ENCODE measurements at places on chromosomes 5 and 9.

DNA sequence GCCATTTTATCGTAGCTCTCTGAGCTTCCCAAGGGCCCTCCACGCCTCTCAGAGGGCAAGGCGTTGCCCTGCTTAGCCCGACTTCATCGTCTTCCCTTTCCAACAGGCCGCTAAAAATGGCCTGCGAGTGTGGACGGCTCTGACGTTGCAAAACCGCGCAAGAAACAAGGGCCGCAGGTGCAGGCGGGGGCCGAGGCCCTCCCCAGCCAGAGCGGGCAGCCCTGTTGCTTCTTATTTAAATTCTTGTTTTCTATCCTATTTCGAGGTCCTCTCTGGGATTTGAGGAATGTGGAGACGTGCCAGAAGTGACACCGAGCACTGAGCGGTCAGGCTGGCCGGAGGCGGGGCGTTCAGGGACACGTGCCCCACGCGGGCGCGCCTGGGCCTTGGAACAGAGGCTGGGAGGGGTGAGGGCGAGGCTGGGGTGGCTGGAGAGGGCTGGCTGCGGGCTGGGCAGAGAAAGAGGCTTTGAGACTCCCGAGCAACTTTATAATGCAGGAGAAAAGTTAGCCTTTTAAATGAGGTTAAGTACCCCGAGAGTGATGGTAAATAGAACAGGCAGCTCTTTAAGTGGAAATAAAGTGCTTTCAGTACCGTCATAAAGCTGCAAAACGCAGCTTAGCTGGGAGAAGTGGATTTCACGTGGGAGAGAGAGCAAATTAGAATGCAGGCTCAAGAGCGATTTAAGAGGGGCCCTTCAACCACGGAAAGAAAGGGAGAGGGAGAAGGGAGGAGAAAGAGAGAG is 243.6 kb downstream of the AUH start:
- peak; percentile 79 for DNase-seq

DNA sequence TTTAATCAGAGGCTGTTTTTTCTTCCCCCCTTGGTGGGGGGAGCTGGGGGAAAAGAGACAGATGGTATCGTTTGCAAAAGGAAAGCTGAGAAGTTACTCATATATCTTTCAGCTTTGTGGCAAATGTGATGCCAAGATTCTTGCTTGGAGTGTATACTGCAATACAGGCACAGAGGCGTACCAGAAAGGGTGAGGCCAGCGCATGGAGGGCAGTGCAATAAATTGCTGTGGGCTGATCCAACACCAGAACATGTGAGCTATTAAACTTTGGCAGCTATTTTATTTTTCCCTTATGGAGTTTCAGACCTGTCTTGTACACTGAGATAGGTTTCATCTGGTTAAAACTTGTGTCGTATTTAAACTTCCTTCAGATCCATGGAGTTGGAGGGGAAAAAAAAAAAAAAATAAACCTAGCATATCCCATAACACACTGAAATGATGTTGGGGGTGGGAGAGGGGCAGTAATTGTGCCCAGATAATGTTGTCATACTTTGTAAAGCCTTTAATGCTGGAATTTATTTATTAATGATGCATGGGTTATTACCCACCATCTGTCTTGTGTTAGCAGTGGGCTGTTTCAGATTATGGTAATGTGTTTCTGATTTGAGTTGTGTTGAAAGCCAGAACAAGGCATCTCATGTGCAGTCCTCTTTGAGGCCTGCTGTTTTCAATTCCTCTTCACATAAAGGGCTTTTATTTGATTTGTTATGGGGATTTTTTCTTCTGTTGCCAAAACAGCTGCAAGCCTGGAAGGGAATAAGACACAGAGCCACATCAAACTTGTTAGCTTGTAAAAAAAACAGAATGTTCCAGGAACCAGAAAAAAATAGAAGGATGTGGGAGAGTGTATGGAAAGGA is 891.3 kb downstream of the TLE1 start:
- DNase-seq = no peak

DNA sequence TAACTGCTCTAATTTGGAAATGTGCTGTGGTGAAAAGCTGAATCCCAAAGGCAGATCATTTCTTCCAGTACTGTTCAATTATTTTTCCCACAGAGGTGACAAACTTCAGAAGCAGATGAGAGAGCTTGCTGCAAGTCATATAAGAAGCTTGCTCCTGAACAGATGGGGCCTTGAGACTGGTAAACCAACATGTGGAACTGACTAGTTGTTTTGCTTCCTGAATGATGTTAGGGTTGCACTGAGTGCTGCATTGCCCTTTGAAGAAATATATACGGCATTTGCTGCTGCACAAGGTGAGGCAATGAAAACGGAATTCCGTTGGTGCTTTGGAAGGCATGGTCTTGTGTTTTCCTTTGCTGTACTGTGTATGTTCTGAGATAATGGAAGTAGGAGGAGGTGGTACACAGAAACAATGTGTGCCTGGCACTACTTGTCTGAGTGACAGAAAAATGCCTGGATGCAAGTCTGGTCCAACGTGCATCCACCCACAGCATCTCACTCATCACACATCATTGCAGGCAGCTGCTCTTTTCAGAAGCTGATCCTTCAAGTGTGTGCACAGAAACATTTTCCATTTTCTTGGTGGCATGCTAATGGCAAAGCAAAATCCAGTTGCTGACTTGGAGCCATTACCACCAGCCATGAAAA is 76.9 kb downstream of the ANKH start:
- no peak for DNase-seq

DNA sequence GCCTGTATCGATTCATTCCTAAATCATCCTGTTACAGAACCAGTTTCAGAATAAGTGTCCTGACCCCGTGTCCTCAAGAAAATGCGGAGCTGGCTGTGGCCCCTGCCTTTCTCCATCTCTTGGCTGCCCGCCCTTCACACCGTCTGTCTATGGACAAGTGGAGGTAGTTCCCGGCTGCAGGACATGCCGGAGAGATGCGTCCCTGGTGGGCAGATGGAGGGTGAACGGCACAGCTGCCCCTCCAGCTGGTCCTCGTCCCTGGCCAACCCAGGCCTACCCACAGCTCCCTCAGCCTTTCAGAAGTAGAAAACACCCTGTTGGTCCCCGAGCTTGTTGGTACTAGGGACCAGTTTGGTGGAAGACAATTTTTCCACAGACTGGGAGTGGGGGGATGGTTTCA is 14.8 kb upstream of the EXOC3 start:
- no peak for DNase-seq

- DNase-seq = peak; percentile 86
Measured at GRCh38 chr9:136791516-136792276, 552 bp downstream of the TMEM141 start.

GRCh38 chr5:144469106-144469505 is 298.4 kb downstream of the KCTD16 start:
- no peak for DNase-seq

DNA sequence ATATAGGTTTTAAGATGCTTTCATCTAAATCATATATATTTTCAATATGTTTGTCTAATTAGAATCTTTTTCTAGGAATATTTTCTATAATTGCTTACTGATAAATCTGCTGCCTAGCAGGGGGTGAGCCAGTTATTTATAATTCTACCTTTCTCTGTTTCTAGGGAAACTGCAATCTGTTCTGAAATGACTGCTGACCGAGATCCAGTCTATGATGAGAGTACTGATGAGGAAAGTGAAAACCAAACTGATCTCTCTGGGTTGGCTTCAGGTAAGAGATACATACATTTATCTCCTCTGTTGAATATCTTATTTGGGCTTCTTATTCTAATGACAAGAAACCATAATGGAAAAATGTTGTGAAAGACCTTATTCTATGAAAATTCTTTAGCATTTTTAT is 127.3 kb downstream of the XRCC4 start:
- DNase-seq = no peak

Measured in NCI-H1417 (cell line).